ENCODE measurements at places on chromosomes 7 and 10. TPM values are rescaled to one million over a fixed set of nuclear protein-coding genes. Genes with fewer than 3 reads are reported as not detected.

Gene ZNF777
- total RNA-seq: 2.1 TPM

Gene EBLN1
- total RNA-seq: under 0.01 TPM

Gene NPFFR1
- under 0.01 TPM for total RNA-seq

Gene MAP3K8
- 16.7 TPM for total RNA-seq

Gene AOAH
- total RNA-seq: 5.2 TPM

Gene RAPGEF5
- 29.7 TPM for total RNA-seq

Gene TMEM273
- 6.8 TPM for total RNA-seq

Gene GHRHR
- not detected for total RNA-seq

Gene PLAC9
- 36.5 TPM for total RNA-seq

Gene CYP2C9
- total RNA-seq: not detected

Gene PITRM1
- total RNA-seq: 44.9 TPM

Gene OR2AE1
- total RNA-seq: not detected

Gene DPP6
- 4.2 TPM for total RNA-seq

Gene TPK1
- total RNA-seq: 7.3 TPM

Gene PRSS37
- total RNA-seq: not detected

Gene MRC1
- 27.1 TPM for total RNA-seq

Gene SUN3
- total RNA-seq: not detected

Gene MYH16
- not detected for total RNA-seq

Gene PPP1R17
- total RNA-seq: not detected

Gene HABP2
- total RNA-seq: under 0.01 TPM

Gene GRM3
- under 0.01 TPM for total RNA-seq

Gene ANKRD26
- 13.6 TPM for total RNA-seq

Gene COMTD1
- total RNA-seq: 4.2 TPM

Gene TRIM73
- 2.6 TPM for total RNA-seq

Gene MRLN
- 156 TPM for total RNA-seq

Gene ZNF488
- 1.6 TPM for total RNA-seq

Gene STRIP2
- total RNA-seq: 5.2 TPM

Gene RNF32
- 0.52 TPM for total RNA-seq

Gene ADAM22
- total RNA-seq: 9.9 TPM

Gene CCNY
- 45.9 TPM for total RNA-seq

Gene IL2RA
- total RNA-seq: not detected

Gene SLC26A3
- total RNA-seq: not detected

Gene AKR1D1
- total RNA-seq: not detected

Gene ENO4
- not detected for total RNA-seq

Gene MYOF
- 45.4 TPM for total RNA-seq

Gene YKT6
- 40.7 TPM for total RNA-seq

Gene ZNF425
- total RNA-seq: 5.2 TPM

Gene SKIDA1
- total RNA-seq: 2.1 TPM

Gene HOXA4
- total RNA-seq: 2.1 TPM

Gene SPACDR
- not detected for total RNA-seq

Gene SPDYE11
- total RNA-seq: not detected

Gene HDAC9
- total RNA-seq: 52.7 TPM

Gene FGL2
- total RNA-seq: 32.4 TPM

Gene EEF1AKMT2
- total RNA-seq: 14.1 TPM

Gene LIPF
- total RNA-seq: not detected

Gene MEOX2
- total RNA-seq: 44.9 TPM

Gene SEMA3C
- total RNA-seq: 266 TPM

Gene JMJD1C
- 90.8 TPM for total RNA-seq

Gene DRGX
- not detected for total RNA-seq

Gene C7orf25
- total RNA-seq: 2.1 TPM

Gene CDNF
- total RNA-seq: 1.0 TPM

Gene RNF148
- 0.52 TPM for total RNA-seq

Gene PARD3
- 88.7 TPM for total RNA-seq

Gene CLDN4
- total RNA-seq: not detected

Gene SPDYE3
- not detected for total RNA-seq

Gene TRUB1
- total RNA-seq: 15.1 TPM

Gene CHPF2
- total RNA-seq: 16.2 TPM
